ENCODE measurements at places on chromosomes 2 and 18. TPM values are rescaled to one million over a fixed set of nuclear protein-coding genes. Genes with fewer than 3 reads are reported as not detected.

Gene PELI1
- 53.4 TPM for total RNA-seq

Gene FNDC4
- total RNA-seq, result 13.7 TPM

Gene KCNK3
- 40.4 TPM for total RNA-seq

Gene SKA1
- total RNA-seq, result 2.5 TPM

Gene RGPD8
- 37.1 TPM for total RNA-seq

Gene PLEKHH2
- 36.6 TPM for total RNA-seq

Gene GALNT5
- 8.3 TPM for total RNA-seq

Gene GPR17
- 0.49 TPM for total RNA-seq
